ENCODE measurements at places on chromosomes 12 and 14.
A peak's percentile ranks its signal among the peaks of the same experiment; 100 is the strongest.

DNA sequence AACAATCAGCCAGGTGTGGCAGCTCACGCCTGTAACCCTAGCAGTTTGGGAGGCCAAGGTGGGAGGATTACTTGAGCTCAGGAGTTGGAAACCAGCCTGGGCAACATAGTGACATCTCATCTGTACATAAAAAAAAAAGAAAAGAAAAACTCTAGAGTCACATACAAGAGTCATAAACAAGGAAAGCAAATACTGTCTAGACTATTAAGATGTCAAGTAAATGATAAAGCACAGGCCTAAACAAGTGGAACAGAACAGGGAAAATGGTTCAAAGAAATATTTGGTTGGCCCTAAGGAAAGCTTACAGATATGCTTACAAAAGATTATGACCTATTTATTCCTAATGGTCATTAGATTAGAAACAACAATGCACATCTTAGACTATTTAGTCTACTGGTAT lies 12.3 kb downstream of the CDK17 start:
- no peak for DNase-seq

GRCh38 chr14:98754343-98755020 lies 517.5 kb downstream of the BCL11B start:
- DNase-seq: no peak

DNA sequence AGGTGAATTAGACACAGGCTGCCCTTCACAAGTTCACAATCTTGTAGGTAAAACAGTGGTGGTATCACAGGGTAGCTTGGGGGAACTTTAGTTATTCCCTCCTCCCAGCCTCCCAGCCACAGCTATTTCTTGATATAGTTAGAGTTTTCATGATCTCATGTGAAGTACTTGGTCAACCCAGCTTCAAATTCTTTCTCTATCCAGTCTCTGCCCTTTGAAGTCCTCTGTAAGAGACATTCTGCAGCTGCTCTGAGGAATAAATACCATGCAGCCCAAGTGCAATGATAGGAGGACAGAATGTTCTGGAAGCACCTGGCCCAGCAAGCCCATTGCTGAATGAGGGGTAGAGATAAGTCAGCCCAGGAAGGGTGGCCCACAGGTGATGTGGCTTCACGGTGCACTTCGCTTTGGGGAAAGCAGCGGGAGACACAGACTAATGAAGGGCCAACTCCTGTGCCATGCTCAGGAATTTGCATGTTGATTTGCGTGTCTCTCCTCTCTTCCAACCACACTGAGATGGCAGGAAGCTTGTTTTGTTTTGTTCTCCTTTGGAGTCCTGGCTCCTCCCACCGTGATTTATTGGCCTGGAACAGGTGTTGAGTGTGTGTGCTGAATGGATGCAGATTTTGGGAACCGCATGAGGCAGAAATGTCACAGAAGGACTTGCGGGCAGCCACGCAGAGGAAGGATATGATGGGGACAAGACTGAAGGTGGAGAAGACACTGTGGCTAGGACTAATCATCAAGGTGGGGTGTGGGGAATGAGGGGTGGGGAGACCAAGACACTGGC lies 8.0 kb upstream of the TXNRD1 start:
- DNase-seq: peak; percentile 96

- DNase-seq: no peak
These were observed 6.6 kb upstream of the AAAS start for GRCh38 chr12:53328043-53328435.

DNA sequence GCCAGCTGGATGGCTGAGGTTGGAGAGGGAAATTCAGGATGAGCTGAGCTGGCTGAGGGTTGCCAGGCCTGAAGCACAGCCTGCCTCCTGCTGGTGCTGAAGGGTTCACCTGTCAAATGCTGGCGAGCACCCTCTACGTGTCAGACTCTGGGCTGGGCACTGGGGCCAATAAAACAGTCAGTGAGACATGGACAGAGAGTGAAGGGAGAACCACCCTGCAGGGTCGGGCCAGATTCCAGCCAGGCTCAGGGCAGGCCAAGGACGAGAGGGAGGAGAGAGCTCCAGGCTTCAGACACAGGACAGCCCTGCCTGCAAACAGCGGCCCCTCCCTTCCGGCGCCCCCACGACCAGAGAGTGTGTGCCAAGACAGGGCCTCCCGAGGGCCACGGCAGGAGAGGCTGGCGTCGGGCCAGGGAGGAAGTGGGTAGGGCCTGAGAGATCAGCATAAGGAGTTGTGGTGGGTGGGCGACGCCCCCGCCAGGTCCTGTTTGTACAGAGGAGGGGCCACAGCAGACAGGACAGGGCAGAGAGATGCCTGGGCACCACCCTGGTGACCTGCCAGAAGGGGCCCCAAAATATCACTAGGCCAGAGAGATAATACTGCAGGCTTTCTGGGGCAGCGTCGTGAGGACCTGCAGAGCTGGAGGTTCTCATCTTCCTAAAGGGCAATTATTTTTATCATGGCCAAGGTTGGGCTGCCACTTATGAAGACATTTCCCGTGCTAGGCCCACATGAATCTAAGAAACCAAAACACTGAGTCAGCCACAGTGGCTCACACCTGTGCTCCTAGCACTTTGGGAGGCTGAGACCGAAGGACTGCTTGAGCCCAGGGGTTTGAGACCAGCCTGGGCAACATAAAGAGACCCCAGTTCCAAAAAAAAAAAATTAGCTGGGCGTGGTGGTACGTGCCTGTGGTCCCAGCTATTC lies 73.1 kb upstream of the GPR68 start:
- no peak for DNase-seq

- peak; percentile 89 for DNase-seq
These were observed 27.5 kb downstream of the APOBEC1 start for GRCh38 chr12:7638064-7638759.

DNA sequence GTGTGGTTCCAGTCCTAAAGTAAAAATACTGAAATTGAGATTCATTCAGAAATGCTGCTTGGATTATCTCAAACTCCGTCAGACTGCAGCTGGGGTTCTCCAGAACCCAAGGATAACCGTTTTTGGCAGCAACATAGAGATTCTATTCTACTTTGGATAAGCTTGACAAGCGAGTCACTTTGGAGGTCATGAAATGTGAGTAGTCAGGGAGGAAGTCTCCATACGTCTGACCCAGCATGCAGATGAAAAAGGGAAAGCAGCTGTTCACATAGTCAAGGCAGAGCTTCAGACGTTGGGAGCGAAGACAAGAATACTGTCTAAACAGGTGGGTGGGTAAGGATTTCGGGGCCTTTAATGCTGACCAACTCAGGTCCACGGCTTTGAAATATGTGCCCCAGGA lies 14.9 kb upstream of the HSP90B1 start:
- no peak for DNase-seq

DNA sequence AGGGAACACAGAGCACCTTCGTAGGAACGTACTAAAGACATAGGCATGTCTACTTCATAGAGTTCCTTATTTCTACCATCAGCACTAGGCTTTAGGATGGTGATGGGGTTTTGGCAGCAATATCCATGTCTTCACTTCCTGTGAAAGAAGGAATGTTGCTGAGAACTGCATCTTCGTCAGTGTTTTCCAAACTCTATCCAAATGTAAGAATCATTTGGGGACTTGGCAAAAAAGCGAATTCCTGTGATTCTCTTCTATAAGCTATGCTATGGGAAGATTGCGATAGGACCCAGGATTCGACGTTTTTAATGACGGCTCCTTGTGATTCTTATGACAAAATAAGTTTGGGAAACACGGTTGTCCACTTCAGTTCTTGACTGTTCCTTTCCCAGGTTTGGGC lies 39.8 kb downstream of the AKAP3 start:
- no peak for DNase-seq

- DNase-seq: no peak
These were observed 61.0 kb downstream of the KIF26A start for GRCh38 chr14:104199266-104199895.

DNA sequence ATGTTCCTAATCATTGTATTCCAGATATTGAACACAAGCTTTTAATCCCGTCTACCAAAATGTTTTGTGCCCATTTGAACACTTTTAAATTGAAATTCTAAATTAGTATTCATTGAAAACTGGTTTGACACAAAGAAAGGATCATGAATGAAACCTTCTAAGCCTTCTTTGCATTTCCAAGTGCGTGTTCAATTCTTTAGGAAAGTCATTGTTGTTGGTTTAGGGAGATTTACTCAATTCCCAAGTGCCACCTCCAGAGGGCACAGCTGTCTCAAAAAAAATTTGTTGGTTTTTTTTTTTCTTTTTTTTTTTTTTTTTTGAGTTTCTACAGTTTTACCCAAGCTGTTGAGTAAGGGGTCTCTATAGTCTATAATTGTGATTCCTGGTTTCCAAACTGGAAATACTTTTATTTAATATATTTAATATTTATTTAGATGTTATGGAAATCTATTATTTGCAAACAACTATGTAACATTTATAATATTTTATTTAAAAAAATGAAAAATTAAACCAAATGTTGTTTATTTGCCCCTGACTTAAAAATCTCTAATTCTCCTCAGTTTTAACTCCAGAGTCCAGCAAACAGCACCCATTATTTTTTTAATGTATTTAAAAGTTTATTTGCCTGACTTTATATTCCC lies 79.9 kb downstream of the NEDD1 start:
- peak; percentile 33 for DNase-seq

DNA sequence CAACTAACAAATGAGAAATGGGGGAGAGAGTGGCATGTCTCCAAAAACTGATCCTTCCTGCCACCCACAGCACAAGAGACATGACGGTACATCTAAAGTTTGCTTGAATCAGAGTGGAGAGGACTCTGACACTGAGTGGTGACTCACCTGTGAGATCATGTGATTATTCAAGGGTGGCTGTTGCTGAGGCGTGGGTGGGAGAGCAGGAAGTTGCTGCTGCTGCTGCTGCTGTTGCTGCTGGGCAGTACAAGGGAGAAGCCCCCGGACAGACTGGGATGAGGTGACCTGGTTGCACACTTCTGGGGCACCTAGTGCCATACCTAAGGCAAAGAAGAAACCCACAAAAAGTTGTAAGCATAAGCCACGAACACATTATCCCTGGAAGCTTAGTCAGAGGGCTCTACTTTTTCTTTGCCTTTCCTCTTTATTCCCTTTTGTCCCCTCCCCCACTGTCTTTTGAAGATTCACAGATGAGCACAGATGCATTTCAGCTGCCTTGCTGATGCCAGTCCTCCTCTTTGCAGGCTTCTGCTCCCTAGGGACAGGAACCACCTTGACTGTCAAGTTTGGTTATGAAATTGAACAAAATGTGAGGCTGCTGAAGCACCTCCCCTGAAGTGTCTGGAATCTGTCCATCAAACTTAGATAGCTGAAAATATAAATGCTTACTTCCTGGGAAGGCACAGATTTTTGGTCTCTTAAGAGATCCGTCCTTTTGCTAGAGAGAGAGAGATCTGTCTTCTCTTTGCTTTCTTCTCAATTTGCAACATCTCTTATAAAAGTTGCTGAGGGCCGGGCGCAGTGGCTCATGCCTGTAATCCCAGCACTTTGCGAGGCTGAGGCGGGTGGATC lies 29.4 kb upstream of the STAC3 start:
- DNase-seq: no peak

- DNase-seq: peak; percentile 19
These were observed 7.5 kb downstream of the VTI1B start for GRCh38 chr14:67666750-67667449.

GRCh38 chr12:116067892-116068291 lies 209.6 kb downstream of the MED13L start:
- DNase-seq: no peak

DNA sequence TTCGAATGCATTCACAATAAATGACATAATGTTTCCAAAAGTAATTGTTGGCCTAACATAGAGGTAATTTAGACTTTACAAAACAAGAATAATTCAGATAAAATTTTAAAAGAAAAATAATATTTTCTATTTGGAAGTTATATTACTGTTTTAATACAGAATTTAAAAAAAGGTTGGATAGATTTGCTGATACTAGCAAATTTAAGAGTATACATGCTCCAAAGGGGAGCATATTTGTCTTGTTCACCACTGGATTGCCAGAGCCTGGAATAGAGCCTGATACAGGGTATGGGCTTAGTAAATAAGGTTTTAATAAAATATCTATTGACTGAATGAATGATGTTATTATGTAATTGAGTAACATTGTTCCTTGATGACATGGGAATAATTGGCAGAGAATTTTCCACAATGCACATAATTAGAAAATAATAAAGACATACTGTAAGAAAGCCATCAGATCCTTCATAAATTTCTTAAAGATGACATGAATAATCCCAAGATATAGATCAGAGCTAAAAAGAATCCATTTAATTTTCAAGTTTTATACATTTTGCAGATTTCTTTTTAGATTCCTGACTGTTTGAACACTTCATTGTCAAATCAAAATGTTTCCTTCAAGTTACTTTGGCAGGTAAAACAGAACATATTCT lies 305.3 kb downstream of the SLC6A15 start:
- DNase-seq: no peak

- DNase-seq: no peak
These were observed 148.3 kb downstream of the PTCSC3 start for GRCh38 chr14:36028218-36028617.

GRCh38 chr14:20409226-20409625 lies 4.1 kb downstream of the TEP1 start:
- DNase-seq: no peak

DNA sequence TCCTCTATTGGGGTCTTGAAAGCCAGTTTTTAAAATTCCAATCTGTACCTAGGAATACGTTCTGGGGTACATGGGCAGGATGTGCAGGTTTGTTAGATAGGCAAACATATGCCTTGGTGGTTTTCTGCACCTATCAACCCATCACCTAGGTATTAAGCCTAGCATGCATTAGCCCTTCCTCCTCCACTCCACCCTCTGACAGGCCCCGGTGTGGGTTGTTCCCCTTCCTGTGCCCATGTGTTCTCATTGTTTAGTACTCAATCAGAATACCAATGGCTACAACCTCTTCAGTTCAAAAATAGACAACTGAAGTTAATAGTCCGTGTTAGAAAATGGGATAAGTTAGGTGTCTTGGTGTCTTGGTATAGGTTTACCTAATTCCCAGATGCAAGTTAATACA lies 3.4 kb downstream of the NTS start:
- no peak for DNase-seq

DNA sequence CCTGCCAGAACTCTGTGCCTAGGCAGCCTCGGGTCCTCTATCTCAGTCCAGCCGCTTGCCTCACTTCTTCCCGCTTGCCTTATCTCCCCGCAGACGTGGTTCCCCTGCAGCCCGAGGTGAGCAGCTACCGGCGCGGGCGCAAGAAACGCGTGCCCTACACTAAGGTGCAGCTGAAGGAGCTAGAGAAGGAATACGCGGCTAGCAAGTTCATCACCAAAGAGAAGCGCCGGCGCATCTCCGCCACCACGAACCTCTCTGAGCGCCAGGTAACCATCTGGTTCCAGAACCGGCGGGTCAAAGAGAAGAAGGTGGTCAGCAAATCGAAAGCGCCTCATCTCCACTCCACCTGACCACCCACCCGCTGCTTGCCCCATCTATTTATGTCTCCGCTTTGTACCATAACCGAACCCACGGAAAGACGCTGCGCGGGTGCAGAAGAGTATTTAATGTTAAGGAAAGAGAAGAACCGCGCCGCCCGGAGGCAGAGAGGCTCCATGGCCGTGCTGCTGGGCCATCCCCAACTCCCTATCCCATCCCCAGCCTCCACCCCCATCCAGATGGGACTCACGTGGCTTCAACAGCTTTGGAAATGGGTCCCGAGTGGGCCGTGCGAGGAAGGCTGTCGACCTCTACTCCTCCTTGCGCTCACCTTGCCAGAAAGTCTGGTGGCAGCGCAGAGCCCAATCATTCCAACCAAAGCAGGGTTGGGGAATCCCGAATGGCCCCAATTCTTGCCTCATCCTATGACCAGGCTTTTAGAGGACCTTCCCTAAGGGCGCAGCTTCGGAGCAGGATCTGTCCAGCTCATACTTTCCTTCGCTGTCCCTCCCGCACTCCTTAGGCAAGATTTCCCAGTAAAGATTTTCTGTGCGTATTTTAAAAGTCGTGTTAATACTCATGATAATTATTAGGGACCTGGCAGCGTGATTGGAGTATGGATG lies 6.5 kb downstream of the HOXC13 start:
- DNase-seq: no peak
